ENCODE measurements at places on chromosomes 1 and 21.

GRCh38 chr1:198113342-198113750 is 43.5 kb upstream of the NEK7 start:
- DNase-seq: no peak

GRCh38 chr1:117173691-117174090 is 37.0 kb downstream of the VTCN1 start:
- peak; percentile 44 for DNase-seq

GRCh38 chr1:37901191-37901892 is 42.0 kb upstream of the MTF1 start:
- no peak for DNase-seq

- peak; percentile 89 for DNase-seq
Observed at GRCh38 chr1:7478142-7478790, 292.8 kb upstream of the VAMP3 start.

DNA sequence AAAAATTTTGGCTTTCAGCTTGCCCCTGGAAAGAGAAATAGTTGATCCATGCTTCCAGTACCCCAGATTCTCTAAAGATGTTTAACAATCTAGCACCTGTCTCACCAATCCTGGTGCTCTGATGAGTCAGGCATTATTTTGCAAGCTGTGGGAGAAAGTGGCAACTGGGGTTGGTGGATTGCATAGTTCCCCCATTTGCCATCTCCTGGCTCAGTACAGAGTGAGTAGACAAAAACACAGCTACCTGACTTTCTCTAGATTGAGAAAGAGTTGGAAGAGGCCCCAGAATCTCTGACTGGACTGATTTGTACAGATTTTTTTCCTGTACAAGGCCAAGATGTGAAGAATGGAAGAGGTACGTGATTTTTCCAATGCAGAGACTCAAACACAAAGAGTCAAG is 75.1 kb upstream of the NEGR1 start:
- DNase-seq: no peak

DNA sequence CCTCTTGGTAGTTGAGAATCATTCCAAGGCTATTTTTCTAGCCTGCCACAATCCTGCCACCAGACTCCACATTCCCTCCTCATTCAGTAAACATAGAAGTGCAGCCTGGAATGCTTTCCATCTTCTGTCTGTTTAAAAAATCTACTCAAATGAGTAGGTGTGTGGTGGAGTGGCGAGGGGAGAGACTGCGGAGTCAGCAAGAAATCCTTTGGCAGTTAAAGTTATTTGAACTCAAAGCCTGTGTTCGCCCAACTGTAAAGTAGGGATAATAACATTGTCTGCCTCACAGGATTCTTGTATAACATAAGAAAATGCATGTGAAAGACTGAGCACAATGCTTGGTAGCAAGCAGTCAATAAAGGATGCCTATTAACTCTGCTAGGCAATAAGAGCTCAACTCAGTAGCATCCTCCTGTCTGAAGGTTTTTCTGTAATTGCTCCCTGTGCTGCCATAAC is 22.2 kb upstream of the DPT start:
- no peak for DNase-seq

DNA sequence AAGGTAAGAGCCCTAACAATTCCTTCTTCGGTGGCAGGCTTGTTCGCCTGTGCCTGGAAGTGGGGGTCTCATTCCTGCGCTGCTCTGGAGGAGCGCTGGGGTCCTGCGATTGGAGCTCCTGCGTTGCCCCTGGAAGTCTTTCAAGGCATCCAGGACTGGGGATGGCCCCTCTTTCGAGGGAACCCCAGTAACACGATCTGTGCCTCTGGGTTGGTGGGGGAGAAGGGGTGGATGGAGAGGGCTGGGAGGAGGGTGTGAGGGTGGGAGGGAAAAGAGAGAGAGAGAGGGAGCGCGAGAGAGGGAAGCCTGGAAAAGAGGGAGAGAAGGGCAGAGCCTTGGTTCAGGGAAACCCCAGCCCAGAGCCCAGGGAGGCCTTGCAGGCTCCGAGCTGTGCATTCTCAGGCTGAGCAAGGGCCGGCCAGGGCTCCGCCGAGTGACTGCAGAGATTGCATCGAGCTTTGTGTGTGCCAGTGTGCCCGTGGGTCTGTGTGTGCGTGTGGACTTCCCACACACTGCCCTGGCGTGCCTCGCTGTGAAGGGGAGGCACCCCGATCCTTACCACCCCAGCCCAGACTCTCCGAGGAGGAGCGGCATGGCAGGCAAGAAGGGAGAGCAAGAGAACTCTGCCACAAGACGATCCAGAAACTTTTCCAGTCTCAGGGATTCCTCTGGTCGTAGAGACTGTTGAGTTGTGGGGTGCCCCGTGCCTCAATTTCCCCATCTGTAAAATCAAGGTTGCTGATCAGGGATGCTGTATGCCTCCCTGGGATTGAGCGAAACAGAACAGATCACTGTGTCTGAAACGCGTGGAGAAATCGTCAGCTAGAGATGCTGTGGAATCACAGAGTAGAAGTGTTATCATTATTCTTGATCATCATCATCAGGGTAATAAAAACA is 619 bp downstream of the BCL9 start:
- peak; percentile 58 for DNase-seq

DNA sequence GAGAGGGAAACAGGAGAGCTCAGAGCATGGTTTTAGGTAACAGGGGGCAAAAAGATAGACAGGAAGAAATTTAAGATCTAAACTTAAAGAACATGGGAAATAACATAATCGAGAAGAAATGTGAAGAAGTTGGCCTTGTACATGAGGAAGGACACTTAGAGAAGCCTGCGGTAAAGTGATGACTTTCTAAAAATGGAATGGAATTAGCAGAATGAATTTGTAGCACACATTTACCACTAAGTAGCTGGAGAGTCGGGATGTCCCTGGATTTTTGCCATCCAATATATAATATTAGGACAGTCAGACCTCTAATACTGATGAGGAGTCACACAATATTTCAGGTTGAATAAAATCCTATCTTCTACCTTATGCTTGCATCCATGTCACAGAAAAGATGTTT is 77.7 kb upstream of the C1orf87 start:
- no peak for DNase-seq

- no peak for DNase-seq
Observed at GRCh38 chr1:147772570-147772969, 12.2 kb upstream of the GJA5 start.

DNA sequence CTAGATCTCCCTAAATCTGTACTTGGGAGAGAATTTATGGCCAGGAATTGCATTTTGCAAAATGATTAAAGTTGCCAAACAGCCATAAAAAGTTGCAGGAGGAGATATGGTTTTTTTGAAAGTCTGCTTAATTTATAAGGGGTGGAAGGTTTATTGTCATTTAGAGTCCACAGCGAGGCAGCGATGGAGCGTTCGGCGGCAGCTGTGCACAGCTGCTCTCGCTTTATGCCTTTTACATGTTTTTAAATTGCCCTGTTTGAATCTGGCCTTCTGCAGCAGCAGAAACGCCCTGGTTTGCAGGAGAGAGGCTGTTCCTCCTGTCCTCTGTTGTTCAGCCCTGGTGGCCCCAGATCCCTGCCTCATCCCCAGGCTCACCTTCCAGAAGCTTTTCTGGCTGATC is 144.9 kb upstream of the POU3F1 start:
- DNase-seq: no peak

- peak; percentile 80 for DNase-seq
Observed at GRCh38 chr1:62384276-62385005, 52.4 kb upstream of the USP1 start.

GRCh38 chr1:34066981-34067603 is 97.9 kb downstream of the CSMD2 start:
- DNase-seq: no peak

GRCh38 chr1:183719289-183719688 is 66.2 kb upstream of the APOBEC4 start:
- no peak for DNase-seq

DNA sequence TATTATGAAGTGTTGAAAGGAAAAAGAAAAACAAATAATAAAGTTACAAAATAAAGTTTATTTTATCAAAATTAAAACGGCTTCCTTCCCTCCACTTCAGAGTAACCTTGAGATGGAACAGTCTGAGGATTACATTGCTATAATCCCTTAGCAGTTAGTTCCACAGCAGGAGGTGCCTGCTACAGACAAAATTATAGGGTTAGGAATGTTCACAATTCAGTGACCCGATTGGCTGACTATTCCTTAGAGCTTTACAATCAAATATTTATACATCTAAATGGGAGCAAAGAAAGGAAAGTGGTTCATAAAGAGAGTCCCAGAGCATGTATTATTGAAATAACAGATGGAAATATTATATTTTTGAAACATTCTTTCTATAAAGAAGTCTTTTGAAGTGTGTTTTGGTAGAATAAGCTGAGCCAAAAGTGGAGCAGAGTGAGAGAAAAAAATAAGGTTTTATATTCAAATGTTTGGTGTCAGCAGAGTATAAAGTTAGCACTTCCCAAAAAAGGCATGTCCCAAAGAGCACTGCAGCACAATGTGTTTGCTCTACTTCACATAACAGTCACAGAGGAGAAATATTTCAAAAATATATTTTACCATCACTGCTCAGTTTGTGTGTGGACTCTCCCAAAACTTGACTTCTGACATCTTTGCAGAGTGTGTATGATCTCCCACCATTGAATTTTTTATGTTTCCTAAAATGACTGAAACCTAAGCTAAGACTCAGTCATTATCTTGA is 71.4 kb upstream of the GORAB start:
- DNase-seq: no peak

- DNase-seq: no peak
Observed at GRCh38 chr1:54096227-54096876, 42.9 kb downstream of the TCEANC2 start.

DNA sequence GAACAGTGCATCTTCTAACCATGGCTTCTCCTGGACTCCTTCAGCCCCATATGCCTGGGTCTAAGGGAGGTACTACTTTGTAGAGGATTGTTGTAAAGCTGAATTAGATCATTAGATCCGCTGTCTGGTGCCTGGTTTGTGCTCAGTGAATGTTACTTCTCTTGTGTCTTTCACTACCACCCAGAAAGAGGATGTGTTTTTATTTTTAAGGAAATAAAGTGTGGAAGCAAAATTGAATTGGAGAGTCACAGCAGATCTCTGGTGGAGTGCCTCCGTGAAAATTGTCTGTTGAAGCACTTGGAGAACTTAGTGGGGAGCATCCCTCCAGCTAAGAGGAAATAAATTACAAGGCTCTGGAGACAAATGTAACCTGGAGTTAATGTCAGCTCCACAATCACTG is 101.8 kb upstream of the ARTN start:
- no peak for DNase-seq

- no peak for DNase-seq
Observed at GRCh38 chr1:96579636-96580035, 141.9 kb upstream of the PTBP2 start.

DNA sequence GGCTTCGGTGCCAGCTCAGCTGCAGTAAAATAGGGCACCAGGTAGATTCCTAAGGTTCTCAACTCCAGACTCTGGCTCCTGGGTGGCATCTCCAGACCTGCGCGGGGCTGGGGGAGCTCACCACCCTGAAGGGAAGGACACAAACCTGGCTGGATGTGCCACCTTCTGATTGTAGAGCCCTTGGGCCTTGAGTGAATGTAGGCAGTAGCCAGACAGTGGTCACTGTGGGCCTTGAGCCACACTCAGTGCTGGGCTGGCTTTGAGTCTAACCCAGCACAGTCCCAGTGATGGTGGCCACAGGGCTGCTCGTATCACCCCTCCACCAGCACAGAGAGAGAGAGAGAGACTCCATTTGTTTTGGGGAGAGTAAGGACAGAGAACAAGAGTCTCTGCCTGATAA is 38.0 kb upstream of the SH3GLB1 start:
- DNase-seq: no peak

GRCh38 chr1:69090170-69090569 is 477.6 kb upstream of the LRRC7 start:
- DNase-seq: no peak

DNA sequence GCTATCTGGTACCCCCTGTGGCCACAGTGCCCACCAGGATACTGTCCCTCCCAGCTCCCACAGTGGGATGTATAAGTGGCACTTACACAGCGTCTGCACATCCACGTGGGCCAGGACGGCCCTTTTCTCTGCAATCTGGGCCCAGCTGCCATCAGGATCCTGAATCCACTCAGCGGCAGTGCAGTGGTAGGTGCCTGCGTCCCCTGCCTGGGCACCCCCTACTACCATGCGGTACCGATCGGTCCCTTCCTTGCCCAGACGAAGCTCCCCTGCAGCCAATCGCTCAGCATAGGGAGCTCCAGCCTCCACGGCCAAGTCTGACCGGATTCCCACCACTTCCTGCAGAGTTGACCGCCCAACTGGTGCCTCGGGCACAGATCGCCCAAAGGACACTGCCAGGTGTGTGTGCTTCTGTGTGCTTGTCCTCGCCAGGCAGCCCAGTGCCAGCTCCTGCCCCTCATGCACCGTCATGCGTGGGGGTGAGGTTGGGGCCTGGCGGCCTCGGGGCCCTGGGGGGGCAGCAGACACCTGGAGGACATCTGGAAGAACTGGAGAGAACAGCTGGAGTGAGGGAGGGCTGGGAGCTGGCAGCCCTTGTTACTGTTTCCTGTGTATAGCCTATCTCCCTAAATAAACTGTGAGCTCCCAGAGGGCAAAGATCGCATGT is 4.7 kb downstream of the IGSF8 start:
- DNase-seq: no peak

GRCh38 chr1:37692834-37693175 is 489 bp downstream of the CDCA8 start:
- DNase-seq: no peak

DNA sequence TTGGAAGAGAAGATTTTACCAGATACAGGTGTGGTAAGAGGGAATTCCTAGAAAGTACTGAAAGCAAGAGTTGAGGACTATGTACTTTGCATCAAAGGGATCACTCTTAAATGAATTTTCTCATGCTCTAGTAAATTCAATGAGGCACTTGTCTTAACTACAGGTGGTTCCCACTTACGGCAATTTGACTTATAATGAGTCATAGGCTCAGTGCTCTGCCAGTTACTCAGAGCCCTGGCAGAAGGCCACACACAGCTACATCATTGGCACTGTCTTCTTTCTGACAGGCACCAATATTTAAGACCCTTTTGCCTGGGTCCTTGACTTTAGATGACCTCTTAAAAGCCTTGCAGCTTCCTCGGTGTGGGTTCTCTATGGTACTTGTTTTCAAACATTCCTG is 15.9 kb upstream of the ADAMTS5 start:
- no peak for DNase-seq

DNA sequence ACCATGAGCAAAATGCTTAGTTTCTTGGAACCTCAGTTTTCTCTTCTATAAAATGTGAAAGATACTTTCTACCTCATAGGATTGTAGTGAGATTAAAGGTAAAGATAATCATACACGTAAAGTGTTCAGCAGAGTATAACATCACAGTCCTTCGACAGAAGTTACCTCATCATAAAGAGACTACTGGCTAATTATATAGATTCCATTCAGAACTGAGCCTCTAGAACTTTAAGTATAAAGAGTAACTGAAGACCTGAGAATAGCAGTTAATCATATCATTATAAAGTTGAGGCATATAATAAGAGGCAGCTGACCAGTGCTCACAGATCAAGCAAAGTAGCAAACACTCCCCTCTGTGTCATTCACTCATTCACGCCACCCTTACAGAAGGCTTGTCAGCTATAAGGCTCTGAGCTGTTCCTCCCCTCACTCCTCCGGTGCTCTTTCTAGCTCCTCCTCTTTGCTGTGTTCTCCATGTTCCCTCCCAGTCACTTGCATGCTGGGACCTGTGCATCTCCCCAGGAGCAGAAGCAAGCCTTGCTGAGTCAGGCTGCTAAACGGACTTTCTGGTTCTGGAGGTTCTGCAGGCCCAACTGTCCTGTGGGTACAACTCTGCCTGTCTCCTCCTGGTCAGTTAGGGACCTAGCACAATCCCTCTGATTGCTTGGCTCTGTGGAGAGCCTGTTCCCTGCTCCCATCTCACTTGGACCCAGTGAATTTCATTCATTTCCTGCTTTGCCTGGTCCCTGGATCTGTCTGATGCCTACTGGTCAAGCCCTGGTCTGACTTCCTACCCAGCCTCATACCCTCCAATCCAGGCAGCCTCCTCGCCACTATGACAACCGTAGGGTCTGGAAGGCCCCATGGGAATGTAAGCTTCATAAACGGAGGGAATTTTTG is 28.3 kb upstream of the LY9 start:
- DNase-seq: no peak
